Stimulated activated CD8-positive, alpha-beta memory T cell treated with anti-CD3 and anti-CD28 coated beads, Interleukin-7, amount 100 ng/mL, for 1 hour (primary cell): ENCODE measurements at places on chromosomes 5 and 9.

DNA sequence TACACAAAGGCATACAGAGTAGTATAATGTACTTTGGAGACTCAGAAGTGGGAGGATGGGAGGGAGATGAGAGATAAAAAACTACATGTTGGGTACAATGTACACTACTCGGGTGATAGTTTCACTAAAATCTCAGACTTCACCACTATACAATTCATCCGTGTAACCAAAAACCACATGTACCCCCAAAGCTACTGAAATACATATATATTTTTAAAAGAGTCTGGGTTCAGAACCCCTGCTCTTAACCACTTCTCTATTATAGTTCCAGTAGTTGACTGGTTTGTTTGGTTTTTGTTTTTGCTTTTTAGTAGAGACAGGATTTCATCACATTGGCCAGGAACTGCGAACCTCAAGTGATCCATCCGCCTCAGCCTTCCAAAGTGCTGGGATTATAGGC is 22.6 kb downstream of the SGTB start:
- no peak for DNase-seq

- no peak for DNase-seq
These were observed 127.1 kb downstream of the FANCC start for GRCh38 chr9:95190413-95190812.

GRCh38 chr5:6875376-6875775 is 162.1 kb downstream of the TENT4A start:
- no peak for DNase-seq

DNA sequence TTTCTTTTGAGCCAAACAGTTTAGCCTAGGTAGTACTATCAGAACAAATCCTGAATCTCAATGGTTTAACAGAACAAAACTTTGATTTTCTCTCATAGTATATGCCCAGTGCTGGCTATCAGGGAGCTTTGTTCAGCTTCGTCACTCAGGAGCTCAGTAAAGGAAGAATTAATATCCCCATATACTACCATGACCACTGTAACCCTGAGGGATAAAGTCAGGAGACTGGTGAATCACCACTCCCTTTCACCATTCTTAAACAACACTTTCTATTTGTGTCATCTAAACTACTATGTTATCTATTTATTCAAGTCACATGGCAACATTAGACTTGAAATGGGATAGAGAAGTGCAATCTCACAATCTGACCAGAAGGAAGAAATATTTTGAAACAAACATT is 522.6 kb upstream of the COX7C start:
- DNase-seq = no peak

- no peak for DNase-seq
These were observed 347 bp upstream of the OLFML2A start for GRCh38 chr9:124776618-124776953.

- no peak for DNase-seq
These were observed 12.9 kb upstream of the WDR38 start for GRCh38 chr9:124840300-124840833.

DNA sequence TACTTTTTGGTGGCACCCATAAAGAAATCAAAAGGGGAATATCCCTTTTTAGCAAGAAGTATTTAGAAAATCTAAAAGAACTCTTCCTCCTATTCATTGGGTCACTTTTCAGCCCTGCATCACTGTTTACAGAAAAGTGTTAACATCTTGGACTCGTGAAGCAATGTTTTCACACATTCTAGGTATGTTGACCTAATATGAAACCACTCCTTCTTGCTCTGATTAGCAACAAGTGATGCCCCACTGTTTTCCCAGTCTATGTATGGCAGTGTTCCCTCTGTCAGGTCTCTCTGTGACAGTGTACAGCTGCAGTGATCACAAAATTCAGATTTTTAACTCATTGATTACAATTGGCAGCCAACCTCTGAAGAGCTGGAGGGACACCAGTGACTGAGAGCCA is 148.2 kb upstream of the SLC12A2 start:
- no peak for DNase-seq

- no peak for DNase-seq
These were observed 2.4 kb downstream of the MACIR start for GRCh38 chr5:103260951-103261350.

DNA sequence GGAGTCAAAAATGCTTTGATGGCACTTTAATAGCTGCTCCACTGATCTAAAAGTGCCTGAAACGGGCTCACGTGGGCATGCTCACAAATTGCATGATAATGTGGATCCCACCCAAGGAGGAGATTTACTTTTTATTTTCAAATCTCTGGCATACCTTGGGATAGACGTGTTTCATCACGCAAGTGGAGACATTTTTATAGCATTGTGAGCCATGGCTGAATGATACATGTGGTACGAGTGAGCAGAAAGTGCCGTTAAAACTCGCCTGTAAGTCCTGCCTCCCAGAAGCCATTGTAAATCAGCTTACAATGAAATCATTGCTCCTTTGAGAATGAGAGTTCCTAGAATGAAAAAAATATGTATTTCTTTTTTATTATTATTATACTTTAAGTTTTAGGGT is 514.7 kb downstream of the MAT2B start:
- no peak for DNase-seq

DNA sequence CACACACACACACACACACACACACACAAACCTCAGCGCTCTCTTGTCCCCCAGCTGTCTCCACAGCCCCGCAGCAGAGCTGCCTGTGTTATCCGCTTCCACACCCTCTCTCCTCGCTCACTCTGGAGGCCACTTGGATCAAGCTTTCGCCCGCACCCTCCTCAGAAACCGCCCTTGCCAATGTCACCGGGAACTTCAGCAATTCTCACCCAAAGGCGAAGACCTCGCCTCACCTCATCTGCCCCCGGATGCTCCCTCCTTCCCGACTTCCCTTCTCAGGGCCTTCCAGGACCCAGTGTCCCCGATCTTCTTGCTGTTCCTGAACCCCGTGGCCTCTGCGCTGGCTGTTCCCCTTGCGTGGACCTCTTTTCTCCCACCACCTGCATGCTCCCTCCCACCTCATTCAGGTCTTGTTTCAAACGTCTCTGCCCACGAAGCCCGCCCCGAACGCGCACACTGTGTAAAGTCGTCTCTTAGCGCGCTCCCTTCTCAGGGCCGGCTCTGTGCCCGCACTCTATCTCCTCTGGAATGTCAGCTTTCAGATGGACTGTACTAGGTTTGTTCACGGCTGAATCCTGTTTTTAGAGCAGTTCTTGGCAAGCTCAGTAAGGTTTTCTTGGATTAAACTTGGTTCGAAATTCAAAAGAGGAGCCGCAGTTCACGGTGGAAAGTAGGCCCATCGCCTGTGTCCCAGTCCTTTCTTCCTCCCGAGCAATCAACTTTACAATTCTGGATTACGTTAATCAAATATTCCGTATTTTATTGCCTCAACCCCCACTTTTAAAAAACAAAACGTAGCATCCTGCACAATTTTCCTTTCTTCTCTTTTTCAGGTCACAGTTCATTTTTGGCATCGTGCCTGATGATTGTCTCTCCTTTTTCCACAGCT is 1.0 kb upstream of the TRIM7 start:
- DNase-seq = no peak

GRCh38 chr9:120729791-120730241 is 15.5 kb upstream of the MEGF9 start:
- DNase-seq = no peak

- no peak for DNase-seq
These were observed 7.0 kb downstream of the ST6GALNAC4 start for GRCh38 chr9:127909839-127910273.

GRCh38 chr5:79183011-79183410 is 52.9 kb upstream of the JMY start:
- no peak for DNase-seq

DNA sequence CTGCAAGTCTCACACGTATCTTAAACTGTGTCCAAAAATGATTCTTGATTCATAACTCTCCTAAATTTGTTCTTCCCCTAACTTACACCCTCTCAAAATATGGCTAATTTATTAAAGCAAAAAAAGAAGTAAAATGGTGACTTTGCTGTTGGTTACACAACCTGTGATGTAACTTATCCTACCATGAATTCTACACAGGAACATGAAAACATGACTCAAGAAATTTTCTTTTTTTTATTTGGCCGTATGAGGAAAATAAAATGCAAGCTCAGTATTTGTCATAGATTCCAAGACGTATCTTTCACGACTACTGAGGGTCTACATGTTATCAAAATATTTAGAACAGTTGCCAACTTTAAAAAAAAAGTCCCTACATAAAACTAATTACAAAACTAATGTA is 9.2 kb downstream of the LIFR start:
- no peak for DNase-seq

GRCh38 chr9:133514460-133515239 is 10.1 kb downstream of the MYMK start:
- DNase-seq = no peak

GRCh38 chr5:138738399-138738798 is 14.8 kb upstream of the CTNNA1 start:
- DNase-seq = no peak

DNA sequence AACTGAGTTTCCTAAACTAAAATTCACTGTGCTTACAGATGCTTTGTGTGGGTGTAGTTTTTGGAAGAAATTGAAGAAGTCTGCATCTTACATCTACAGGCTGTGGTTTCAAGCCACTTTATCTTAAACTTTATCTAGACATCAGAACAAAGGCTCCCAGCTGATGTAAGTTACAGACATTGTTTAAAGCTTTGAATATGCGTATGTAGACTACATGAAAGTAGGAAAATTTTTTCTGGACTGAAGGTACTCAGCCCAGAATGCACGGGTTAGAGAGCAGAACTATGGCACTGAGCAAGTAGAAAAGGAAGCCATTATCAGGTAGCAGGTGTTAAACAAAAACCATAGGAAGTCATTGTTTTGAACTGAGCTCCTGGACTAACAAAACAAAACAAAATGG is 185.4 kb downstream of the TTC39B start:
- no peak for DNase-seq

DNA sequence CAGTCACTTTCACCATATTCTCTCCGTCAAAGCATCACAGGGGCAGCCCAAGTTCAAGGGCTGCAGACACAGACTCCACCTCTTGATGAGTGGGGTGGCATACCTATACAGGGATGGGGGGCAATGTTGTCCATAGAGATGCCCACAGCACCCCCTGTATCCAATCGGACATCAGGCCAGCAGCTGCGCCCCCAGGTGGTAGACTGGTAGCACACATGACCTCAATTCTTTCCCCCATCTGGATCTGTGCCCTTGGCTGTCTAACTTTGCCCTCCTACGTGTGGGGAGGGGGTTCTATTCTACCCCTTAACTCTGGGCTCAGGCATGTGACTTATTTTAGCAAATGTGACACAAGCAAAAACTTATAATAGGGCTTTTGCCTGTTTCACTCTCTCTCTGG is 84.0 kb upstream of the SLC25A48 start:
- DNase-seq = no peak

- DNase-seq = no peak
These were observed 15.3 kb downstream of the PCDHGC5 start for GRCh38 chr5:141504216-141504615.

GRCh38 chr9:138013836-138014562 is 136.4 kb downstream of the CACNA1B start:
- DNase-seq = no peak

DNA sequence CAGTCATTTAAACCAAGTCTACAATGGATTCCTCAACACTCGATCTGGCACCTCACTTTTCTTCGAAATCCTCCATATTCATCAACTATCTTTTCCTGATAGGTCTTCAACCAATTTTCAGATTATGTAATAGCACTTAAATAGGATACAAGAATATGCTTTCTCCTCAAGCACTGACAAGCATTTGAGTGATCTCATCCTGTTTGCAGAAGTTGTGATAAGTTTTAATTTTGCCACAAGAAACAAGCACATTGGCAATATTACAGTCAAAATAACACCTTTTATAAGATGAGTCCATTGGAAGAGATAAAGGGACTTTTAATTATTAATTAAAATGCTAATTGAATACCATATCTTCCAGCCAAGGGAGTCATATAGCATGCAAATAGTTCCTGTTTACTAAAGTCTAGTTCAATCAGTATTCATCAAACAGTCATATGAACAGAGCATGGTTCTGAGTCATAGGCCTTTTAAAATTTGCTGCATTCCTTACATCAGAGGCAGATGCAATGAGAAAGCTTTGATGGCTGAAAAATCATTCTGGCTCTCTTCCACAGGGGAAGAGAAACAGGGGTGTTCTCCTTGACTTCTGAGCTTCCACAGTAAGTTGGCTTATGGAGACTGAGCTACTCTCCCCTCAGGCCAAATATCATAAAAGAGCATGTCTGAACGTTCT is 32.7 kb upstream of the ZCCHC9 start:
- DNase-seq = no peak

DNA sequence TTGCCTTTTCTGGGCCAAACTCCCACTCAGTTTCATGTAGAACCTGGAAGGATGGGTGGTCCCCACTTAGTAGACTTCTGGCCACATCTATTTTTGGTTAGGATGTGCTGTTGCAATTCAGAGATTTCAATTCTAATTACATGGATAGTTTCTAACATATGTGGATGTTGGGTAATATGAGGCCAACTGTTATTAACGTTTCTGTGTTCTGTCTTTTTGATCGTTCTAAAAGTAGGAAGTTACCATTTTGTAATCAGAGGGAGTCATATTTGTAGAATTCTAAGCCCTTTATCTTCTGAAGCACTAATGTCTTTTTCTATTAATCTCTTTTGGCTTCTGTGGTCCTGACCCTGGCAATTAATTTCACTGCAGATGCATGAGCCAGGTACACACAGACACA is 141.6 kb upstream of the SPEF2 start:
- no peak for DNase-seq

- no peak for DNase-seq
These were observed 18.1 kb downstream of the CCNH start for GRCh38 chr5:87394411-87395165.

DNA sequence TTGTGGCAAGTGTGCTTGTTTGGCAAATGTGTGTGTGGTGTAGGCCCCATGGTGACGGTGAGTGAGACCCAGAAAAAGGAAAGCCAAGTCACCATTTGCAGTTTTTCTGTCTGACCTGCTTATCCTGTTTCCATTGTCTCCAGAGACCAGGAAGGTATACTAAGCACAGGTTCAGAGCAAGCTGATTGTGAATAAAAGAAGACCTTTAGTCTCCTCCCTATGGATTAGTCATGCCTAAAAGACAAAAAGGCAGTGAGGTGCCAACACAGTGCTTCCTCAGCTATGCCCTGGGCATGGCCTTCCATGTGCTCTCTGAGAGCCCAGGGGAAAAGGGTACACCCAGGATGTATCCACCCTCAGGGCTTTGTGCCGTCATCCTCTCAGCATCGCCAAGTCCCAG is 49.2 kb upstream of the SHOC1 start:
- no peak for DNase-seq

GRCh38 chr9:112711050-112711689 is 6.7 kb downstream of the INIP start:
- DNase-seq = no peak

GRCh38 chr5:428219-428618 is 14.8 kb upstream of the EXOC3 start:
- no peak for DNase-seq
